ENCODE measurements at places on chromosomes 4 and X.

- DNase-seq: no peak
Measured at GRCh38 chr4:143083756-143084472, 100.8 kb upstream of the USP38 start.

DNA sequence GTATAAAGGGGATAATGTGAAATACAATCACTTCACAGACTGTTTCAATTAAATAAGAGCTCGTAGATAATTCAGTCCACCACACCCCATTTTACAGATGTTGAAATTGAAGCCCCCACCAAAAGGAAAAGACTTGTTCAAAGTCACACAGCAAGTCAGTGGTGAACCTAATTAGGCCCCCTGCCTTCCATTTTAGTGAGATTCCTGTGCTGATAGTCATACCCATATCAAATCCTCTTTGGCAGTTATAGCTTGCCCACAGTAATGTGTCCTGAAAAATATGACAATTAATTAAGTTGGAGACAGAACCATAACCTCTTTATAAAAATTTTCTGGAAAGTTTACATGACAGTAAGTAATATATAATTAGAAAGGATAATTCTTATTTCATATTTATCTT, 58.0 kb downstream of the AR start:
- DNase-seq: no peak

GRCh38 chr4:184358521-184359232, 115.7 kb downstream of the IRF2 start:
- no peak for DNase-seq

- no peak for DNase-seq
Measured at GRCh38 chrX:3526731-3527130, 180.3 kb upstream of the MXRA5 start.

- DNase-seq: no peak
Measured at GRCh38 chr4:153131596-153131995, 72.6 kb upstream of the TRIM2 start.

DNA sequence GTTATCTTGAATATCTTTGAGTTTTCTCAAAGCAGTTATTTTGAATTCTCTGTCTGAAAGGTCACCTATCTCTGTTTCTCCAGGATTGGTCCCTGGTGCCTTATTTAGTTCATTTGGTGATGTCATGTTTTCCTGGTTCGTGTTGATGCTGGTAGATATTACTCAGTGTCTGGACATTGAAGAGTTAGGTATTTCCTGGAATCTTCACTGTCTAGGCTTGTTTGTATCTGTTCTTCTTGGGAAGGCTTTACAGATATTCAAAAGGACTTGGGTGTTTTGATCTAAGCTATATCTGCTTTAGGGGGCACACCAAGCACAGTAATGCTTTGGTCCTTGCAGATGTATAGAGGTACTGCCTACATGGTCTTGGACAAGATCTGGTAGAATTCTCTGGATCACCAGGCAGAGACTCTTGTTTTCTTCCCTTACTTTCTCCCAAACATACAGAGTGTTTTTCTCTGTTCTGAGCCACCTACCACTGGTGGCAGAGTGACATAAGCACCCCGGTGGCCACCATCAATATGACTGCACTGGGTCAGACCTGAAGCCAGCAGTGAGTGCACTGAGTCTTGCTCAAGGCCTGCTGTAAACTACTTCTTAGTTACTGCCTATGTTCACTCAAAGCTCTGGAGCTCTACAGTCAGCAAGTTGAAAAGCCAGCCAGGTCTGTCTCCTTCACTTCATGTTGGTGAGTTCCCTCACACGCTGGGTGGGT, 193.5 kb upstream of the AMOT start:
- DNase-seq: no peak

- DNase-seq: no peak
Measured at GRCh38 chr4:41177016-41177415, 37.3 kb downstream of the APBB2 start.

GRCh38 chrX:38961936-38962335, 160.7 kb downstream of the MID1IP1 start:
- DNase-seq: no peak

DNA sequence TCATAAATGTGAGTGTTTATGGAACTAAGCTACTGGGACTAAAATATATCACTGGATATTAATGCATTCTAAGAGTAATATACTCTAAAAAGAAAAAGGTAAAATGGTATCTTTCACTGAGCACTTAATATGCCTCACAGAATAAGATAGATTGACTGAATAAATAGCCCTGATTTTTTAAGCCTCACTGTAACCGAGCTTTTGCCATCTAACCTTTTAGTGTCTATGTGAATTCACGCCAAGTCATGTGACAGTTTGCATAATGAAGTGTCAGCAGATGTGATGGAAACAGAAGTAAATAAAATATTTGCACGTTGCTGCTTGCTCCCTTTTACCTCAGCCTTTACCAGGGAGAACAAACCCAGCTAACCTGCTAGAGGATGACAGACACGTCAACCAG, 119.7 kb upstream of the NWD2 start:
- no peak for DNase-seq

GRCh38 chr4:160143574-160143973, 1040.7 kb downstream of the RAPGEF2 start:
- no peak for DNase-seq

DNA sequence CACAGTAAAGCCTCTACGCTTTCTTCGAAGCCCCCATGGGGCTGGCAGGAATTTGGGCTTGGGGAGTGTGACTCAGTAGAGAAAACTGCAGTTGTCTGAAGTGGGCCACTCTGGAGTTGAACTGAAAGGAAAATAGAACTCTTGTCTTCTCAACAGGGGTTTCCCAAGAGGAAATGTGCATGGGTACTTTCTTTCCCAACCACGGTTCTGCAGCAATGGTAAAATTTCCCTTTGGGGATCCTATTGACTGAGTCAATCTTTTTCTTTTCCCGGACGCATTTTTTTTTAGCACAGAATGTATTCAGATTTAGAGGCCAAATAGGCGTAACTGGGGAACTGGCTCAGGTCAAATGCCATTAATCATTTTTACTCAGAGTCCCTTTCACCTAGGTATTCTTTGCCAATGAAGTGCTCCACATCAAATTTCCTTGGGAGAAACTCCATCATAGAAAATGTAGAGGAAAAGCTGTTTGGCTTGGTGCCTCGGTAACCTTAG, 269.3 kb downstream of the STIM2 start:
- DNase-seq: no peak

- no peak for DNase-seq
Measured at GRCh38 chr4:13403833-13404232, 80.3 kb downstream of the RAB28 start.

GRCh38 chrX:109344101-109344500, 137.8 kb downstream of the GUCY2F start:
- DNase-seq: no peak

GRCh38 chrX:130330706-130331105, 9.0 kb upstream of the SLC25A14 start:
- peak; percentile 81 for DNase-seq

- no peak for DNase-seq
Measured at GRCh38 chr4:168374772-168375523, 56.4 kb upstream of the DDX60 start.

- peak; percentile 14 for DNase-seq
Measured at GRCh38 chrX:154890990-154891639, 5.0 kb downstream of the F8A1 start.

GRCh38 chr4:28557755-28558154, 1697.1 kb downstream of the STIM2 start:
- no peak for DNase-seq

DNA sequence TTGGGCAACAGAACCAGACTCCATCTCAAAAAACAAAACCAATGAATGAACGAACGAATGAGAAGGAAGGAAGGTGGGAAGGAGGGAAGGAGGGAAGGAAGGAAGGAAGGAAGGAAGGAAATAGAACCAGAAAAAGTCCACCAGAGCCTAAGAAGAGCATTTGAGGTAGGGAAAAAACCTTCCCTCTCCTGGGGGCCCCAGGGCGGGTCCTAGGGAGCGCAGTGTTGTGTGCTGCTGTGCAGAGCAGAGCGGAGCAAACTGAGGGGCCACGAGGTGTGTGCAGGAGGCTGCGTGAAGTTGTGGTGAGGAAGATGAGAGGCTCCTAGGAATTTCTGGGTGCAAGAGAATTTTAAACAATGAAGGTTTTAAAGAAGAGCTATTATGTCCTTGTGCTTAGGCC, 16.0 kb upstream of the NSUN7 start:
- no peak for DNase-seq
